ENCODE measurements at places on chromosomes 4 and X. TPM values are rescaled to one million over a fixed set of nuclear protein-coding genes. Genes with fewer than 3 reads are reported as not detected.

ZAR1 gene
- not detected for total RNA-seq

MAGEC1 gene
- total RNA-seq = not detected

GAGE12F gene
- total RNA-seq = not detected

GCNA gene
- 0.99 TPM for total RNA-seq

PDE5A gene
- total RNA-seq = 42.5 TPM

MAGEE2 gene
- 0.10 TPM for total RNA-seq

MAGEA6 gene
- 0.32 TPM for total RNA-seq
